Spinal cord (tissue), 10 donors: ENCODE measurements at places on chromosomes 7 and 10. TPM values are rescaled to one million over a fixed set of nuclear protein-coding genes. Genes with fewer than 3 reads are reported as not detected.
A peak's percentile ranks its signal among the peaks of the same experiment; 100 is the strongest.

NKX1-2 gene
- 0.79 TPM for total RNA-seq

PRKCQ gene
- 9.0 TPM for total RNA-seq

WAPL gene
- 57.0 TPM for total RNA-seq

NOS3 gene
- total RNA-seq: 13.4 TPM

- DNase-seq: no peak
These were observed 513 bp downstream of the TMEM178B start for GRCh38 chr7:141074162-141074991.

GRCh38 chr7:101678658-101679057, 49.6 kb upstream of the MYL10 start:
- DNase-seq: no peak

- DNase-seq: no peak
These were observed 86.2 kb downstream of the ADCY1 start for GRCh38 chr7:45660201-45660900.

DNA sequence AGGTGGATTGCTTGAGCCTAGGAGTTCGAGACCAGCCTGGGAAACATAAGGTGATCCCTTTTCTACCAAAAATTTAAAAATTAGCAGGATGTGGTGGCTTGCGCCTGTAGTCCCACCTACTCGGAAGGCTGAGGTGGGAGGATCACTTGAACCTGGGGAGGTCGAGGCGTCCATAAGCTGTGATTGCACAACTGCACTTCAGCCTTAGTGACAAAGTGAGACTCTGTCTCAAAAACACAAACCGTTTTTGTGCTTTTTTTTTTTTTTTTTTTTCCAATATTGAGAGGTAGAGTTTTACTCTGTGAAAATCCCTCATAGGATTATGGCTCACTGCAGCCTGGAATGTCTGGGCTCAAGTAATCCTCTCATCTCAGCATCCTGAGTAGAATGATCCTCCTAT, 14.1 kb downstream of the CCAR1 start:
- DNase-seq: no peak

- DNase-seq: no peak
These were observed 227.7 kb upstream of the SEMA3E start for GRCh38 chr7:83876593-83876992.

- DNase-seq: no peak
These were observed 4.7 kb upstream of the TRIM8 start for GRCh38 chr10:102639537-102639936.

- DNase-seq: peak; percentile 77
These were observed 31.9 kb upstream of the INSYN2A start for GRCh38 chr10:127228195-127228787.

- no peak for DNase-seq
These were observed 23.9 kb downstream of the KLF6 start for GRCh38 chr10:3761021-3761686.

GRCh38 chr10:60809157-60809556, 30.9 kb downstream of the CDK1 start:
- DNase-seq: no peak

- no peak for DNase-seq
These were observed 75.1 kb downstream of the SEMA3D start for GRCh38 chr7:85111761-85112160.
